ENCODE measurements at places on chromosomes 11 and 22.
A peak's percentile ranks its signal among the peaks of the same experiment; 100 is the strongest.

- DNase-seq, result no peak
Measured at GRCh38 chr11:92828556-92828955, 140.9 kb upstream of the MTNR1B start.

DNA sequence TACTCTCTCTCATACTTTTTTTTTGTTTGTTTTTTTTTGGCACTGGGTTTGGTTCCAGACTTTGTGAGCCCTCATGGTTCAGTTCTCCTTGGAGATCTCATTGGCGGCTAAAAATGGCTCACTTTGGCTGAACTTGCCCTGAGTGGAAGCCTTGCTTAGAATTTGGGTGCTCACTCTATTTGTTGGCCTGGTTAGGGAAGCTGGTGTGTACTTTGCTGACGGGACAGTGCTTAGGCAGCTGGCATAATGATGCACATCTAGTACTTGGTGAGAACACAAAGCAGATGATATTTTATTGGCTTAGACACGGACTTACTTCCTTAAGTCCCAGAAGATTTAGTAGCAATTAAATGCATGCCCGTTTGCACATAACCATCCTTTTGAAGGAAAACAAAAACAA, 66.5 kb upstream of the GRAMD1B start:
- no peak for DNase-seq

DNA sequence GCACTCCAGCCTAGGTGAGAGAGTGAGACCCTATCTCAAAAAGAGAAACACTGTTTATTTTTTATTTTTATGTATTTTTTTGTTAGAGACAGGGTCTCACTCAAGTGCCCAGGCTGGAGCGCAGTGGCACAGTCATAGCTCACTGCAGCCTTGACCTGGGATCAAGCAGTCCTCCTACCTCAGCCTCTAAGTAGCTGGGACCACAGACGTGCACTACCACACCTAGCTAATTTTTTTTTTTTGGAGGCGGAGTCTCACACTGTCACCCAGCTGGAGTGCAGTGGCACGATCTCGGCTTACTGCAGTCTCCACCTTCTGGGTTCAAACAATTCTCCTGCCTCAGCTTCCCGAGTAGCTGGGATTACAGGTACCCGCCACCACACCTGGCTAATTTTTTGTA, 6.4 kb downstream of the RBX1 start:
- DNase-seq, result no peak

DNA sequence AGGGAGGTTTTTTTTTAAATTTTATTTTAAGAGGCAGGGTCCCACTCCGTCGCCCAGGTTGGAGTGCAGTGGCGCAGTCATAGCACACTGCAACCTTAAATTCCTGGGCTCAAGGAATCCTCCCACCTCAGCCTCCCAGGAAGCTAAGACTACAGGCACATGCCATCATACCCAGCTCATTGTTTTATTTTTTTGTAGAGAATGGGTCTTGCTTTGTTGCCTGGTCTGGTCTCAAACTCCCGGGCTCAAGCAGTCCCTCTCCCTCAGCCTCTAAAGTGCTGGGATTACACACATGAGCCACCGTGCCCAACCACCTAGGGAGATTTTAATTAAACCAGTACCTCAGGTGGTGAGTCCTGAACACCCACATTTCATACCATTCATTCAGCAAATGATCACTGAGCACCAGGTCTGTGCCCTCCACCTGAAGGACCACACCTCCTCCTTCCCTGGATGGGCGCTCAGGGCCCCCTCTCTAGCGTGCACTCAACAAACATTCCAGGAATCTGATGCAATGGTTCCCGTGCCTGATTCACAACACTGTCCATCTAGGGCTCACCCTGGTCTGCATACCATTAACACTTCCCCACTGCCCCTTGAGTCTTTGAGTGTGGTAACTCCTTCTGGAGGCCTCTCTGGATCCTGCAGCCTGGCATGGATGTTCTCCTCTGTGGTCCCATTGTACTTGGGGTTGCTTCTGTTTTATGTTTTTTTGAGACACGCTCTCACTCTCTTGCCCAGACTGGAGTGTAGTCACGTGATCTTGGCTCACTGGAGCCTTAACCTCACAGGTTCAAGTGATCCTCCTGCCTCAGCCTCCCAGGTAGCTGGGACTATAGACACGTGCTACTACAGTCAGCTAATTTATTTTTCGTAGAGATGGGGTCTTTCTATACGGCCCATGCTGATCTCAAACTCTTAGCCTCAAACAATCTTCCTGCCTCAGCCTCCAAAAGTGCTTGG, 9.6 kb upstream of the MYH9 start:
- no peak for DNase-seq

- DNase-seq, result no peak
Measured at GRCh38 chr11:2919837-2920236, 9.4 kb downstream of the PHLDA2 start.

- DNase-seq, result no peak
Measured at GRCh38 chr11:68038226-68038717, 553 bp upstream of the TCIRG1 start.

DNA sequence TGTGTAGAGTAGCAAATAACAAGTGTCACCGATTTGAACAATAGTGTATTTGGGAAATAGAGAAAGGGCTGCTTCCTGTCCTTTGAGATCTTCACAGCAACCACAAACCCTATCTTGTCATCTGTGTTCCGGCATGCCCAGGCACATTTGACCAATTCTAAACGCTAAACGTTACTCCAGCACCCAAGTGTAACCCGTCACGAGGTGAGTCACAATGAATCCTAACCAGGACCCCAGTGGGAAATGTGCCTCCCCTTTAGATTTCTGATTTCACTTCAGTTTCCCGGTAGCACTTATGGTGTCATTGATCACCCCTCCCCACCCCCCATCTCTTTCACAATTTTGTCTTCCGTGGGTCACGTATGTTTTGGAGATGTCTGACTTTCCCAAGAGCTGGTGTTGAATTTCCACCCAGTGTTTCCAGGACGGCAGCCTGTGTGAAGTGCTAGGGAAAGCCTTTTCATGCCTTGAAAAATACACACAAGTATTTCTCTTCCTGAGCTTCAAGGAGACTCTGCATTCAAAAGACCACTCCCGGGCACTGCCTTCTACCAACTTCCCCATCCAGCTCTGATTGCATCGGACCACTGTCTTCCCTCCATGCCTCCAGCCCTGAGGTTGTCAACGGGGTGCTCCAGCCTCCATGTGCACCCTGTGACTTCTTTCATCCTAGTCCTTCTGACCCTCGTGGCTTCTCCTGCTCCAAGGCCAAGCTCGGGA, 10.5 kb upstream of the C11orf24 start:
- DNase-seq, result no peak

GRCh38 chr11:103768816-103769215, 267.6 kb upstream of the DDI1 start:
- no peak for DNase-seq

- no peak for DNase-seq
Measured at GRCh38 chr11:116224154-116224888, 548.5 kb downstream of the BUD13 start.

DNA sequence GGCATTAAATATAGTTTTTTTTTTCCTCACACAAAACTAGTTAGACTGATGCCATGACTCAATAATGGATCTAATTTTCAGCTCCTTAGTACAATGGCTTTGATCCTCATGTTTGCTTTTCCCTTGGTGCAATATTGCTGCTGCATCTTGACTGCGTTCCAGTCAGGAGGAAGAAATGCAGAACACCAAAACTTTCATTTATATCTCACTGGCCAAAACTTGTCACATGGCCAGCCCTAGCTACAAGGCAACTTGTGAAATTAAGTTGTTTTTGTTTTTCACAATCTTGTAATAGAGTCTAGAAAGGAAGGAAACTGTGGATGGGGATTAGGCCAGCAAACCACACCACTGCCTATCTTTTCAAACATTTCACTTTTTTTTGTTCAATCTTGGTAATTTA, 36.7 kb downstream of the SMC1B start:
- no peak for DNase-seq

- DNase-seq, result no peak
Measured at GRCh38 chr11:131077340-131077739, 161.1 kb upstream of the SNX19 start.

- DNase-seq, result no peak
Measured at GRCh38 chr11:131874070-131874469, 503.7 kb downstream of the NTM start.

DNA sequence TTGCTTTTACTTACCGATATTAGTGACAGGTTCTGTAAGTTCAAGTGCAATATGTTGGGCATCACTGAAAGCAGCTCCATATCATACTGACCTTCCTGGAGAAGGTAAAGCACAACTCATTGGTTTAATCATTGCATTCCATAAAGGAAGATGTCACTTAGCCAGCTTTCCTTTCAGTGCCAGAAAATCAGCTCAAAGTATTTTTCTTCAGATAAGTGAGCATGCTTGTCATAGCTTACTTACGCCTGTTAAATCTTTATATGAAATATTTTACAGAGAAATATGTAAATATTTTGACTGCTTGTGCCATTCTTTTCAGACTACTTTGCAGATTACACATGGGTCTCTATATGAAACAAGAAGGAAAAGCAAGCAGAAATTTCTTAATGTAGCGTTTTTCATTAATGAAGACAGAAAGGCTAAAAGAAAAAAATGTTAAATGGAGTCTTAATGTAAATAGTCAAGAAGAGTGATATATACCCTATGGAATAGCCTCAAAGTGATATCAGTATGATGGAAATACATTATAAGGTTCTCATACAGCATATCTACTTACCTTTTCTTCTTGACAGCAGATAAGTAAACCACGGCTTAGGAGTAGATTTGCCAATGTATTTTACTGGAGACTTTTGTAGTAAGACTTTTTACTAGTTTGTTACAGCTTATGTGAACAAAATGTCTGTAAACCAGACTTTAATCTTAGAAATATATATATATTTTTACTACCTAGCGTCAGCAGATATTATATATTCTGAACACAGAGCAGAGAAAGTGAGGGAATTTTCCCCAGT, 649.7 kb downstream of the METTL15 start:
- DNase-seq, result no peak

- no peak for DNase-seq
Measured at GRCh38 chr22:50325444-50326224, 1.2 kb downstream of the DENND6B start.

- DNase-seq, result no peak
Measured at GRCh38 chr11:116275635-116276034, 497.2 kb downstream of the BUD13 start.

GRCh38 chr22:28408709-28409108, 270.9 kb downstream of the TTC28 start:
- no peak for DNase-seq

DNA sequence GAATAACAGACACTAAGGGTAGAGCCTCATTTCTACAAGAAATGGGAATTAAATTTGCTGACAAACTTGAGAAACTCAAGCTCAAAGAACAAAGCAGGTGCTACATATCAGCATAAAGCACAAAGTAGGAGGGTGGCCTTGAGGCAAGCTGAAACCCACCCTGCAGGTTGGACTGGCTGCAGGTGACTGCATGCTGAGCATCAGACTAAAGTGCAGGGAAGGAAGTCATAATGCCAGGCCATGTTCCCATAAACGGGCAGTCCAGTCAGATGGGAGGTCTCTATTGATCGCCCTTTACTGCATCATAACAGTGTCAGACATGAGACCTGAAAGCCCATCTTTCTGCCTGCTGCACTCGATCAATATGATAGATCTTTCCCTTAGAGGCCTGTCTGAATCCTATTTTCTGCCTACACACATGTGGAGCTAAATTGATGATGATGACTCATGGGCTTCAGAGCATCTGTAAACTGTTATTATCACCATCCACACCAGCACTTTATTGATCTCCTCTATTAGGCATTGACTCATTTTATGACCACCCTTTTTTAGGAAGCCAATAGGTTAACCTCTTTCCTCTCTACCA, 224.5 kb upstream of the DDI1 start:
- DNase-seq, result no peak

DNA sequence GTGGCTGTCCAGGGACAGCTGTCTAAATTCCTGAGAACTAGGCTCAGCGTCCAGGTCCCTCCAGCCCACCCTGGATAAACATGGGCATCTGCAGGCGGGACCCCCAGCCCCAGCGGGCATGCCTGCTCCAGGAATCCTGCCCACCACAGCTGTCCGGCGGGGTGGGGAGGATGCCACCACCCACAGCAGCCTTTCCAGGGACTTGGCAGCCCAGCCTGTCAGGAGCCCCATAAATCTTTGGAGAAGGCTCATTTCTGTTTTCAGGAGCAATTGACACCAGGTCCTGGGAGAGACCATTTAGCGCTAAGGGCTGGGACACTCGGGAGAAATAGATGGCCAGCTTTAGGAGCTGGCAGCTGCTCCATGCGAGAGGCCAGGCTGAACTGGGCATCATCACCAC, 358.9 kb downstream of the CADM1 start:
- DNase-seq, result no peak

GRCh38 chr11:126344141-126345080, 11.1 kb upstream of the ST3GAL4 start:
- no peak for DNase-seq

- DNase-seq, result no peak
Measured at GRCh38 chr11:34585735-34586487, 35.0 kb upstream of the EHF start.

GRCh38 chr11:130825561-130825960, 90.7 kb downstream of the SNX19 start:
- DNase-seq, result no peak

DNA sequence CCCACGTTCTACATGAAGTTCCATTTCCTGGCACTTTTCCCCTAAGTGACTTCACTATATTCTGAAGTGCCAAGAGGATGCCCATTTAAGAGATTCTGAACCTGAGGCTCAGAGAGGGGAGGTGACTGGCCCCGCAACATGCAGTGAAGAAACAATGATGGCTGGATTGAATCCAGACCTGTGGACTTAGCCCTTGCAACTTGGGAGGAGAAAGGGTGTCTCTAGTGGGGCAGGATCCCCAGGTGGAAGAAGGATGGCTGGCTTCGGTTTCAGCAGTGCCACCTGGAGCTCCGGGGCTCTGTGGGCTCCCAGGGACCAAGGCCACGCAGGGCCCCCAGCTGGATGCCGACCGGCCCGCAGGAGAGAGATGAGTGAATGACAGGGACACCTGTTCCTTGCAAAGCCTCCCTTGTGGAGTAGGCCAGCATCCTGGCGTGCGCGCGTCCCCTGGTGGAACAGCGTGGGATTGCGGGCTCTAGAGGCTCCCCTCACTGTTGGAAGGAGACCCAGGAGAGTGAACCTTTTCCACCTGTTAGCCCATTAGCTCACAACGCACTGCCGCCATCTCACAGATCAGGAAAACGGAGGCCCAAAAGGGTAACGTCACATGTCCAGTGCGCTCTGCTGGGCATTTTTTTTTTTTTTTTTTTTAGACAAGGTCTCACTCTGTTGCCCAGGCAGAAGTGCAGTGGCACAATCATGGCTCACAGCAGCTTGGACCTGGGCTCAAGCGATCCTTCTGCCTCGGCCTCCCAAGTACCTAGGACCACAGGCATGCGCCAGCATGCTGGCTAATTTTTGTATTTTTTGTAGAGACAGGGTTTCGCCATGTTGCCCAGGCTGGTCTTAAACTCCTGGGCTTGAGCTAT, 104.7 kb downstream of the KIAA1671 start:
- peak; percentile 60 for DNase-seq
